ENCODE measurements at places on chromosomes 7 and 10. TPM values are rescaled to one million over a fixed set of nuclear protein-coding genes. Genes with fewer than 3 reads are reported as not detected.

PLA2G12B gene
- 0.73 TPM for total RNA-seq

VWA2 gene
- total RNA-seq: 0.08 TPM

EMX2 gene
- not detected for total RNA-seq

PIK3AP1 gene
- total RNA-seq: 6.9 TPM

SLC18A3 gene
- not detected for total RNA-seq

MPP7 gene
- 14.0 TPM for total RNA-seq

SPDYE11 gene
- not detected for total RNA-seq

LLCFC1 gene
- not detected for total RNA-seq

DNA sequence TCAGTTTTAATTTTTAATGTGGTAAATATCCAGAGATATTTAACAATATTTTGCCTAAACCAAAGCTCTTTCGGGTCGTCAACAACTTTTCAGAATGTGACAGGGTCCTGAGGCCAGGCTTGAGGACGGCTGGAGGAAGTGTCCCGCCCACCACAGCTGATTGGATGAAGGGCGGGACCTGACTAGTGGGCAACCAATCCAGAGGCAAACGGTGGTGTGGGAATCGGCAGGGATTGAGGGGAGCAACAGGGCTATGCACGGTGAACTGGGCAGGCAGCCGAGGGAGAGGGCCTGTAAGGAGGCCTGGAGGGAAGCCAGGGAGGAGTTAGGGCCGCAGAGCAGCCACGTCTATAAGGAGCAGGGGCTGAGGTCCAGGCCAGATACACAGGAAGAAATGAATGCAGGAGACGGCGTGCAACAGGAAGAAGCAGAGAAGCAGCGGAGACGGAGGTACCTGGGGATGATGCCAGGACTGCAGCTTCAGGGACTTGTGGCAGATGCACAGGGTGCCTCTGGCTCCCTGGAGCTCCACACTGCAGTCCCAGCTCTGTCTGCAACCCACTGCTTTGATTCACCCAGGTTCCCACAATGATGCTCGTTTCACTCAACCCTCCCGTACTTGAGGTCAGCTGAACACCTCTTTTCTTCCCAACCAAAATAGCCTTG, 46.1 kb upstream of the ZMIZ1 start:
- DNase-seq: peak; percentile 71

GRCh38 chr7:92527300-92528187, 776 bp downstream of the PEX1 start:
- DNase-seq: peak; percentile 59

- DNase-seq: no peak
Observed at GRCh38 chr10:51077507-51077906, 3.2 kb downstream of the PRKG1 start.

DNA sequence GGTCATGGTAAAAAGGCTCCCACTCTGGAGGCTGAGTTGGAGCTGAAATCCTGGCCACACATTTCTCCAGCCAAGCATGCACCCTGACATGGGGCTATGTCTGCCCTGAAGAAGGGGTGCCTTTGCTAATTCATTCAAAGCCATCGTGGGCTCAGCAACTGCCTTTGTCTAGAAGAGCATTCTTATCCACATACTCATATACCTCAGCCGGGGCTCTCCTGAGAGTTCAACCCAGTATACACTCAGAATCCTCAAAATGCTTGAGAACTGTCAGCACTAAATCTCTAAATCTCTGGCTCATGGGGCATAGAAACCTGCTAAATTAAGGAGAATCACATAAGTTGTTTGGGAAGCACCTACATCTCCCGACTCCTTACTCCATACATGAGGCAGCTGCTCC, 89.3 kb downstream of the MRPL32 start:
- DNase-seq: no peak

DNA sequence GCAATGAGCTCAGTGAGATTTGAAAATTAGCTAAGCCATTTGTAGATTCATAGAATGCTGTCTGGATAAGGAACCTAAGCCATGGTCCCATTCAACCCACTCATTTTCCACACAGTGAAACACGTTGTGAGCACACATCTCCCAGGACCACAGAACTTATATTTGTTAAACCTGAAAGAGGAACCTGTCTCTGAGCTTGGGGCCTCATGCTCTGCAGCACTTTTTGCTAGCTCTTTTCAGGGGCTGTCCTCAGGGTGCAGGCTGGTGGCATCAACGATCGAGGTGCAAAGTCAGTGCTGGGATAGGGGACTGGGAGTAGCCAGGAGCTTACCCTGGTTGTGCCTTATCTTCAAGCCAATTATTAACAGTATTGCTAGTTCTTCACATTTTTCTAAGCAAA, 11.9 kb downstream of the HECW1 start:
- DNase-seq: no peak

GRCh38 chr7:13834328-13834761, 155.1 kb downstream of the ETV1 start:
- DNase-seq: no peak

GRCh38 chr10:30749385-30749784, 119.8 kb upstream of the LYZL2 start:
- DNase-seq: no peak

GRCh38 chr7:80026766-80027165, 107.9 kb upstream of the GNAI1 start:
- DNase-seq: no peak

DNA sequence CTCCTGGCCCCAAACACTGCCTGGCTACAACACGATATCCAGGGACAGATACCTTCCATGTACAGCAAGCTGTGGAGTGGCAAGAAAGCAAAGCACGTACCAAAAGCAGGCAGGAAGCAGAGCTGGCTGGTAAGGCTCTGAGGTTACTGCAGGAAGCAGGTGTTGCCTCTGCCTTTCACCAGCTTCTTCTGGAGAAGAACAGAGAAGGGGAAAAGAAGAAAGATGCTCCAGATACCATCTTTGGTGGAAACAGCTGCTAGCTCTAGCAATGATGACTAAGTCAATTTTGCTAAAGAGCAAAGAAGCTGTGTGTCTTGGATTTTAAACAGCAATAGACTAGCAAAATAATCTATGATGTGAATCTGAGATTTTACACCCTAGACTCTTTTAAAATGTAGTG, 34.9 kb upstream of the PRSS1 start:
- no peak for DNase-seq

DNA sequence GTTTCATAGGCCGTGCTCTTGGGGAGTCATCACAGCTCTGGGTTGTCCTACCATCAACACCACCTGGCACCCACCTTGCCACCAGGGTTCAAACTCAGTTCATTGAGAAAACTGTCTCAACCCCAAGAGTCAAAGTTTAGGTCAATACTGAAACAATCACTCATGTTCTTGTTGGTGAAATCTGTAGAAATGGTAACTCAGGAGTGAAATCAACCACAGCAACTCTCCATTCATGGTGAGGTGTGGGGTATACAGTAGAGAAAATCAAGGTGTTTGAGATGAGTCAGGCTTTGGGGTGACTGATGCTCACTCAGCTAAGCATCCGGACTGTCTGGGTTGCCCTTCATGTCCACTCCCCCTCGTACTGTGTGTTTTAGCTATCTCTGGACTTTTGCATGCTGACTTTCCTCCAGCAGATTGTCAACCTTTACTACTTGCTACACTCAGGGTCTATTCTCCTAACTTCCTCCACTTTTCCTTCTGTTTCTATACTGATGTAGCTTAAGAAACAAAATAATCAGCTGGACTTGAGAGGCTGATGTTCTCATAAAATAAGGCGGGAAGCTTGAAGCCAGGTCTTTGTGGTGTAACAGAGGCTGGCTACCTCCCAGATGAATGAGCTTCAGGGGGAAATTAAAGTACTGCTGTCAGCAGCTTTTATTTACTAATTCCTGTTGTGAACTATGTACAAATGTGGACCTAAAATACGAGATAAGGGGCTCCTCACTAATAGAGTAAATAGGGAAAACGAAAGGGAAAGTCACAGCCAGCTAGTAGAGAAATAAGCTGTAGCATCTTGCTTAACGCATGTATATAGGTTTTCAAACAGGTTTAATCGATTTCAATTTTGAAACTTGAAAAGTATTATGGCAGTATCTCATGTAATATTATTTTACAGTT, 173.6 kb upstream of the AKR1E2 start:
- DNase-seq: no peak

- no peak for DNase-seq
Observed at GRCh38 chr7:155851892-155852291, 39.6 kb upstream of the SHH start.

DNA sequence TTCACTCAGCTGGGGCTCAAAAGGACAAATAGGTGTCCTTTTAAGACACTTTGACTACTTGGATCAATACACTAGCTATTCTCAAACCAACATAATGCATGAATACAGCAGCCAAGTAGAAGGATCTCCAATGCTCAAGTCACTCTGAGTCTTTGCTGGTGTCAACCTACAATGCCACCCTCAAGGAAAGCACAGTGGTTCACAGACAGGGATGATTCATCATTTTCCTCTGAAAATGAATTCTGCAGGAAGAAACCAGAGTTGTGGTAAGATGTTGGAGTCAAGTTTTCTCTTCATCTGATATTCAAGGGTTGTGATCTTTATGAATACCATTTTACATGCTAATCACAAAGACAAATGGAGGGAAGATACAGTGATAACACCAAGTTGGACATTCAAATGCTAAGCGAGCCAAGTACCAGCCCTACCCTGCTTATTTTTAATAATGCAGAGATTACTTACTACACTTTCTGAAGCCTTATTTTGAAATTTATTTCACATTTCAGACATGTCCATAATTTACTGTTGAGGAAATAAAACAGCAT, 143.1 kb upstream of the FGFR2 start:
- no peak for DNase-seq

- DNase-seq: peak; percentile 84
Observed at GRCh38 chr7:131781-132482, 60.4 kb upstream of the FAM20C start.

GRCh38 chr7:23530405-23530804, 1.4 kb downstream of the TRA2A start:
- DNase-seq: no peak

GRCh38 chr10:18377898-18378297, 237.7 kb downstream of the CACNB2 start:
- DNase-seq: no peak

DNA sequence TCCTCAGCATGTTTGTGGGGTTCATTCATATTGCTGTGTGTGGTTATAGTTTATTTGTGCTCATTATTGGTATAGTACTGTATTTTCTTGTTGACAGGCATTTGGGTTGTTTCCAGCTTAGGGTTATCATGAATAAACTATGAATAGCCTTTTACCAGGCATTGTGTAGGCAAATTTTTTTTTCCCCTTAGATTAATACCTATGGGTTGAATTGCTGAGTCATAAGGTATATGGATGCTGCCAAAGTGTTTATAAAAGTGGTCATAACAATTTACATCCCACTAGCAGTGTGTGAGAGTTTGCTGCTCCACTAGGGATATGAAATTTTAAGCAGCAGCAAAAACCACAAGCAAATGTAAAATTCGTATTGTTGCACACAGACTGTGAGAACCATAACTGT, 175.0 kb downstream of the PLPP4 start:
- DNase-seq: no peak

DNA sequence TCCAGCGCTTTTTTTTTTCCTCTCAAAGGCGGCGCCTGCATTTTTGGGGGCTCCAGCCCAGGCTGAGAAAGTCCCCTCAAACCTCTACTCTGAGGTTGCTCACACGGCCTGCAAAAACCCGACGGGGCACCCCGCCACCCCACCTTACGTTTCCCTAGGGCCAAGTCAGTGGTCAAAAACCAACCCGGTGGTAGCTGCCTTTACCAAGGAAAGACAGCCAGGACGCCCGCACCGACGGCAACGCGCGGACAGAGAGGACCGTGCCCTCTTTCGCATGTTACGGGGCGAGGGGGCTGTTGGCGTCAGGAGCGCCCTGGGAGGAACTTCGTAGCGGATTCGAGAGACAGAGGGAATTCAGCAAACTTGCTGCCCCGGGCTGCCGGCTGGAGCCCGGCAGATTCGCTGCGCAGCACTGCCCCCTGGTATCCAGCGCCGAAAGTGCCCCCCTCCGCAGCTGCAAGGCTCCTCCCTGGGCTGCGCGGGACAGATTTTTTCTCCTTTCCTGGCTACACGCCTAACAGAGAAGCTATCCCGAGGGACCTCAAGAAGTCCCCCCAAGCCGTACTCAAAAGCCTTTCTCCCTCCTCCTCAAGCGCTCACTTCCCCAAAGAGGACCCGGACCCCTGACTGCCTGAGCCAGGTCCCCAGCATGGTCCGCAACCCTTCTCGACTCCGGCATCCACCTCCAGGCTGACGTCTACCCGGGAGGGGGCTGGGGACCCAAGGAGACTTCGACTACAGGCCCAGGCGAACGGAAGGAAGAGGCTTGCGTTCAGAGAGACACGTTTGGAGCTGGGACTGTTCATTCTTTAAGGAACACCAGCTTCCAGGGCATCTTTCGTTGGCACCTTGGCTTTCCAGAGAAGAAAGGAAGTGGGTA, 27.7 kb upstream of the VAX1 start:
- DNase-seq: peak; percentile 56

GRCh38 chr7:77731716-77732115, 35.5 kb downstream of the RSBN1L start:
- no peak for DNase-seq

DNA sequence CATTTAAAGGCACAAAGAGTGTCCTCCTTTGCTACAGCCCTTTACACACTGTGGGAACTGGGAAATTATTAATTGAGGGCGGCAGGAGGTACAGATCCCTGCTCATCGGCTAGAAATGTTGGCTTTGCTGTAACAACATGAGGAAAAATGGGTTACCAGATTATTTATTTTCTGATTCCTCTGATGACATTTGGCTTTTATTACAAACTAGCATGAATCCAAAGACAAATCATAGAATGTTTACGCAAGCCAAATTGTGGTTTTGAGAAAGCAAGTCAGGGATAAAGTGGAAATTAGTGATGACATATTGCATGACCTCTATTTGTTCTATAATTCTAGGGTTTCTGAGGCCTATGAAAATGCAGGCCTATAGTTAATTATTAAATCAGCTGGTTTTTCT, 126.1 kb upstream of the TMEM196 start:
- DNase-seq: no peak

GRCh38 chr10:7406712-7407333, 4.0 kb downstream of the SFMBT2 start:
- peak; percentile 43 for DNase-seq
